ENCODE measurements at places on chromosomes 3 and 15. TPM values are rescaled to one million over a fixed set of nuclear protein-coding genes. Genes with fewer than 3 reads are reported as not detected.

DNA sequence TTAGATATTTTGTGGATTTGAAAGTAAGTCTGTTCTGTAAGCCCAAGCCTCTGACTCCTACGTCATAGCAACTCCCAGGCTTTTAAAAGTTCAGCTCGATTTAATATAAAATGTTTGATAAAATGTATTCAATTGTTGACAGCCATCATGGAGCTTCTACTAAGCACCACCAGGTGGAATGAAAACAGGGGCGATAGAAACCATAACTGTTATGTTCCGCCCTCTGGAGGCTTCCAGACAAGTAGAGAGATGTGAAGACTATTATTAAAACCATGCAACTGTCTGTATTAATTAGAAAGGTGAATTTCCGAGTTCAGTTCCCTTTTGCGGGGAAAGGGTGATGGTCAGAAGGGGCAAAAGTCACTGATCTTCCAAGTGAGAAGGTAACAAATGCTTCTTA is 292.2 kb downstream of the NR2F2 start:
- DNase-seq, result no peak

DNA sequence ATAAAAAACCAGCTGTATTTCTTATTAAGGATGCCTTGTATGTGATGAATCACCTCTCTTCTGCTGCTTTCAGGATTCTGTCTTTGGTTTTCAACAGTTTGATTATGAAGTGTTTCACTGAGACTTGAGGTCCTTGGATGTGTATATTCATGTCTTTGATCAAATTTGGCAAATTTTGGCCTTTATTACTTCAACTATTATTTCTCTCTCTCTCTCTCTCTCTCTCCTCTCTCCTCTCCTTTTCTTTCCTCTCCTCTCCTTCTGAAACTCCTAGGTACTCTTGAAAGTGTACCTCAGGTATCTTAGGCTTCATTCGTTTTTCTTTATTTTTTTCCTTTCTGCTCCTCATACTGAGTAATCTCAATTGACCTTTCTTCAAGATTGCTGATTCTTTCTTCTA is 43.3 kb downstream of the LSM3 start:
- DNase-seq, result no peak

Gene GPR149
- total RNA-seq, result not detected

GRCh38 chr3:112763258-112763657 is 83.4 kb downstream of the CD200R1L start:
- DNase-seq, result no peak

Gene MINAR1
- 0.43 TPM for total RNA-seq

Gene LCTL
- 0.23 TPM for total RNA-seq
